Activated CD8-positive, alpha-beta memory T cell treated with anti-CD3 and anti-CD28 coated beads for 1 hour (primary cell): ENCODE measurements at places on chromosomes 1 and 21.

DNA sequence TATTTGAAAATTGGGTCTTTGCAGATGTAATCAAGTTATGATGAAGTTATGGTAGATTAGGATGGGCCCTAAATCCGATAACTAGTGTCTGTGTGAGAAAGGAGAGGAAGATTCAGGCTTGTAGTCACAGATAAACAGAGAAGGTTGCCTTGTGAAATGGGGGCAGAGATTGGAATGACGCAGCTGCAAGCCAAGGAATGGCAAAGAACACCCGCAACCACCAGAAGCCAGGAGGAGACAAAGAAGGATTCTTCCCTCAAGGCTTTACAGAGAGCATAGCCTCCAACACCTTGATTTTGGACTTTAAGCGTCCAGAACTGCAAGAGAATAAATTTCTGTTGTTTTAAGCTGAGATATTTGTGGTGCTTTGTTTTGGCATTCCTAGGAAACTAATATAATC is 35.4 kb upstream of the COL24A1 start:
- no peak for DNase-seq

DNA sequence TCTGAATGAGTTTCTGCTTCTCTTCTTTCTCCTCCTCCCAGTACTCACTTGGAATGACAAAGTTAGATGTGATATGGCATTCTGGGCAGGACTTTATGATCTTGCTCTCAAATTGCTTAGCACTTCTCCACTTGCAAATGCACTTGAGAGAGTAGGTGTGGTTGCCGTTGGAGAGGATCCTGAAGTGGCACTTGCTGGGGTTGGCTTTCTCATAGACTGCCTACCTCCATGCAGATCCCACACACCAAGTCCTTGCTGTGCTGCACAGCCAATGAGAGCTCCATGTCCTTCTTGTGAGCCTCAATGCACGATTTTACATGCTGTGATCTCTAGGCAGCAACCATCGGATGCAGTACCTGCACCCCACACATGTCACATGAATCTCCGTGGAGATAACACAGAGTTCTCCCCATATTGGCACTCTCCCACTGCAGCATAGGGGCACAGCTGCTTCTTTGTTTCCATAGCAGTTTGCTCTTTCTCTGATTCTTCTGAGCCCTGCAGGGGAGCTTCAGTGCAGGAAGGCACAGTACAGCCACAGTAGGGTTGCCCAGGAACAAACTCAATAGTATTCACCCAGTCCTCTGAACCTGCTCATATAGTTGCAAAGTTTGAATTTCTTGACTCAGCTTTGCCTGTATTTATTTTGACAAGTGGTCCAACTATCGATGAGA is 45.2 kb downstream of the ZNF691 start:
- DNase-seq: no peak

DNA sequence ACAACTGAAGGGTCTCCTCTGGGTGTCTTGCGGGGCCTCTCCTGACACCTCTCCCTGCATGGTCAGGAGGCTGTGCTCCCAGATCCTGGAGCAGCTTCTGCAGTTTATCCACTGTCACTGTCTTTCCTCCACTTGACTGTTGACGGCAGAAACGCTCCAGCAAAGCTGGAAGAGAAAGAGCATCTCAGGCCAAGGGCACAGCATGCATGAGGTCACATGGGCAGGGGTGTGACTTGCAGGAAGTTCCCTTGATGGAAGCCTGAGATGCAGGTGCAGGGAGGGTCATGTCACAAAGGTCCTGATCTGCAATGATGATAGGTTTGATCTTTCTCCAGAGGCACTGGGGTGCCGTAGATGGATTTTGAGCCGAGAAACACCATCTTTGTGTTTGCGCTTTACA is 23.3 kb downstream of the SLC44A3 start:
- DNase-seq: no peak

GRCh38 chr1:160238408-160238807 is 23.9 kb downstream of the DCAF8 start:
- no peak for DNase-seq

- DNase-seq: no peak
These were observed 93.7 kb upstream of the DPH5 start for GRCh38 chr1:101119289-101119688.
